Ovary (tissue), 10 donors: ENCODE measurements at places on chromosomes 13 and 19.

GRCh38 chr13:98232456-98232855 lies 55.4 kb upstream of the RNF113B start:
- no peak for DNase-seq

- no peak for DNase-seq
These were observed 73.9 kb upstream of the OXGR1 start for GRCh38 chr13:97068151-97068550.

- DNase-seq = no peak
These were observed 527.5 kb upstream of the NBEA start for GRCh38 chr13:34414616-34415015.

GRCh38 chr13:82719987-82720386 lies 1162.3 kb downstream of the SLITRK1 start:
- no peak for DNase-seq

GRCh38 chr19:43468354-43469159 lies 3.1 kb upstream of the LYPD3 start:
- DNase-seq = no peak

GRCh38 chr13:22235285-22235949 lies 564.5 kb downstream of the FGF9 start:
- peak; percentile 21 for DNase-seq

DNA sequence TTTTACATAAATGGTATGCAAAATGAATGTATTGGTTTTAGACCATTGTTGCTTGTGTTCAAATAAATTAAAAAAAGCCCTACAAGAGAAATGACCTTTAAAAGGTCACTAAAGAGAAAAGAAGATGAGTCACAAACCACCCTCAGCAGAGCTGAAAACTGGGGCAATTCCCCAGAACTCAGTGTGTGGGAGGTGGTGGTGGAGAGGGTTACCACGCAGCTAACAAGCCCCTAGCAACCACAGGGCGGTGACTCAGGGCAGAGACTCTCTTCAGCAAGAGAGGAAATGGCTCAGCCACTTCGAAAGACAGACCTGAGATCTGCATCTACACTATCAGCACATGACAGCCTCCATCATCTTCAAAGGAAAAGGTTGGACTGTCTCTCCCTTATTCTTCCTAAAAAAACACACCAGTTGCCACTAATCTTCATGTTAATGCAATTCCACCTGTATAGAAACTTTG lies 29.4 kb upstream of the NDFIP2 start:
- no peak for DNase-seq

- no peak for DNase-seq
These were observed 30.6 kb downstream of the SYDE1 start for GRCh38 chr19:15137777-15138176.

DNA sequence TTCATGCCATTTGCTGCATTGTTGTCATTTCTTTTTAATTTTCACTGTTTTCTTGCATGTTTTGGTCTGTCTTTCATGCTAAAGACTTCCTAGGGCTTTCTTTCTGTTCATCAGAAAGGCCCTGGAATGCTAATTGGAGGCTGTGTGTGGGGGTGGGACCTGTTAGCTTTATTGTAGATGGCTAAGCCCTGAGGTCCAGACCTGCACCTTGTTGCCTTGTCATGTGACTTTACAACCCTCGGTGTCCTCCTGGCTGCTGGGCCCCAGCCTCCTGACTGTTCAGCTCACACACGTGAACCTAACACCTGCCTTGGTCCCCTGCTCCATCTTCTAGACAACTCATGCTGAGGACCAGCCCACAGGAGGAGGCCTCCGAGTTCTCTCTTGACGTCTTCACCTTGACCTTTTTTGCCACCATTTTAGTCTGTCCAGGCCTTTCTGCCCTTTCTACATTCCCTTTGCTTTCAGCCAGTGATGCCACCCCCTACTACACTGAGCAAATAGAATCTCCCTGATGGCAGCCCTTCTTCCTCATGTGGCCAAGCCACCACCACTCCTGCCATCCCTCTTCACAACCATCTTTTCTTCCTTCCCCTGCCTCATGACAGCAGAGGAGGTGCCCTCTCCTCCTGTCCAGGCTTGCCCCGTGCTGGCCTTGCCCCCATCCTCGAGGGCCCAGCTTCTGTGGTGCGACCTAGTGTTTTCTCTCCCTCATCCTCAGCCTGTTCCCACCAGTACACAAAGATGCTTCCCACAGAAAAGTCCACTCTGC lies 41.4 kb upstream of the GPI start:
- no peak for DNase-seq

DNA sequence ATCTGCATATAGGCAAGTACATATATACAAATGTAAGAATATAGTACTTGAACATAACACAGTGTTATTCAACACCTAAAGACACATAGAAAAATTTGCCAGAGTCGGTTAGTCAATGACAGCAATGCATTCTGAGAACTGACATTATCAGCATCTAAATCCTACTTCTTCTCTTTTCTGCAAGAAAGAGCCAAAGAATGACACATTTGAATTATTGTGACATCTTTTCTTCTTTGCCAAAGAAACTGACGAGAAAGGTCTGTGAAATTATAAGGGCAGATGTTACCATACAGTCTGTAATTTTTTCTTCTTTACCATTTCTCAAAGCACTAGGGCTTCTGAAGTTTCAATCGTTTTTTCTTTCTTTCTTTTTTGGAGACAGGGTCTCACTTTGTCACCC lies 350.9 kb upstream of the NBEA start:
- DNase-seq = no peak

GRCh38 chr13:99031832-99032231 lies 54.0 kb upstream of the DOCK9 start:
- no peak for DNase-seq

DNA sequence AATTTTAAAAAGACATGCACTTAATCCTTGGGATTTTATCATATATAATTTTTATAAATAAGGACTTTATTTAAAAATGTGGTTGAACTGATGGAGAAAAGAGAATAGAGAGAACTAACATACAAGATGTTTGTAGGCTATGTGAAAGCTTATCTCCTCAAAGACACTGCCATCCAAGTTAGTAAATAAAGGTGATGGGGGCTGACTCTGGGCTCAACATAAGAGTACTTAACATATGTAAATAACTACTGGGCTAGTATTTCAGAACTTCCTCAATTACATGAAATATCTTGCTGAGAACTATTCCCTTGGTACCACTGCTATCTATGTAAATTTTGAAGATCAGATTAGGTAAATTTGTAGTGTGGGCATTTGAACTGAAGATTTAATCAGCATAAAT lies 1017.3 kb upstream of the PCDH20 start:
- DNase-seq = no peak

- DNase-seq = no peak
These were observed 7.7 kb downstream of the PEAK3 start for GRCh38 chr19:2274185-2274711.

DNA sequence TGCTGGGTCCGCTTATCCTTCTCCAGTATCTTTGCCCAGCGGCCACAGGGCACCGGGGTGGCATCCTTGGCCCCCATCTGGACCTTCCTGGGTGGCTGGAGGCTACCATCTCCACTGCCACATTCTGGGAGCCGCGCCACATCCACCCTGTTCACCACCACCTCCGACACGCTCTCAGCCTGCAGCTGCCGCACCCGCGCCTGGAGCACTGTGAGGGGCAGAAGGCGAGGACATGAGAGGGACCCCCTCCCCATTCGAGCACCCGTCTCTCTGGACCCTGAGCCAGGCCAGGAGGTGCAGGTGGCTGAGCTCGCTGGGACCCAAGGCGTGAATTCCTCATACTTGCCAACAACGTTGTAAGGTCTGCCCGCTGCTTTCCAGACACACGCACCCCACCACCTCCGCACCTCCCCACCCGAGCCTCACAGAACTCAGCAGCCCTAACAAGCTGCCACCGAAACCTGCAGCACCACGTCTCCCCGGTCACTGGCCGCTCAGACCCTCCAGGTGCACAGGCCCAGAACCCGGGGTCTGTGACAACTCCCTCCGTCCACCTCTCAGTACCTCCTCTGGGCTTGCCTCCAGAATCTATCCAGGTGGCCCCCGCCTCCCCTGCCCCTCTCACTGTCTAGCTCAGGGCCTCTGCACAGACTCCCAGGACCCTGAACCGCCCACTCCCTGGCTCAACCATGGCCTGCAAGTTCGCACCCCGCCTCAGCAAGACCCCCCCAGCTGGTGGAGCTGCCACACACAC lies 3.2 kb downstream of the POLRMT start:
- peak; percentile 32 for DNase-seq

- peak; percentile 52 for DNase-seq
These were observed 3.1 kb upstream of the TNFAIP8L1 start for GRCh38 chr19:4636151-4636717.

GRCh38 chr13:36131931-36132297 lies 732 bp upstream of the DCLK1 start:
- no peak for DNase-seq

GRCh38 chr19:678791-679388 lies 2.7 kb downstream of the FSTL3 start:
- no peak for DNase-seq

DNA sequence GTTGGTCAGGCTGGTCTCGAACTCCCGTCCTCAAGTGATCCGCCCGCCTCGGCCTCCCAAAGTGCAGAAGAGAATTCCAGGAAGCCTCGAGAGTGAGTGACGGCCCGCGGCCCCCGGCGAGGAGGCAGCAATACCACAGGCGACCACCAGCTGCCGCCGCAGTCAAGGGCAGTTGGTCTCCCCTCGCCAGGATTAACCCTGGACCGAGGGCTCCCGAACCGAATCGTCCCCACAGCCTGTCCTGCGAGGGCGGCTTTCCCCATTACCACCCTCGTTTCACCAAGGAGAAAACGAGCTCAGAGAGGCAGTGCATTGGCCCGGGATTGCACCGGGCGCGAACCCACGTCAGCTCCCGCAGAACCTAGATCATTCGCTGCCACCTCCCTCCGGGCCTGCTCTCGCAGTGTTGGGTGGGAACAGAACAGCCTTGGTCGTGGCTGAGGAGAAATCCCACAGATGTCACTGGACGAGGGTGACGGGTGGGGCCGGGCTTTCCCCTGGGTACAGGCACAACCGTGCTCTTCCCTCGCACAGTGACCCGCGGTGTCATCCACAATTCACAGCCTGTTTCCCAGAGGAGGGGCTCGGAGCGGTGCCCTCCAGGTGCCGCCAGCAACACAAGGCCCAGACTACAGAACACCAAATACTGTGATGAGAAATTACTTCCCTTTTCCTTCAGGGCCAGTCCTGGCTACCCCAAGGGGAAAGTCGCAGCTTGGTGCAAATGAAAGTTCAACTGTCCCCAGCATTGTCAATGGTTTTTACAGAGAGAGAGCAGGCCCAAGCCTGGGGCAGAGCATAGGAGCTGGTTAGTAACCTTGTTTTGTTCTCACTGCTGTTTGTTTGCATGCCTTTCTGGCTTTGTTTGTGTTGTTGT lies 24.8 kb downstream of the C2CD4C start:
- DNase-seq = no peak

DNA sequence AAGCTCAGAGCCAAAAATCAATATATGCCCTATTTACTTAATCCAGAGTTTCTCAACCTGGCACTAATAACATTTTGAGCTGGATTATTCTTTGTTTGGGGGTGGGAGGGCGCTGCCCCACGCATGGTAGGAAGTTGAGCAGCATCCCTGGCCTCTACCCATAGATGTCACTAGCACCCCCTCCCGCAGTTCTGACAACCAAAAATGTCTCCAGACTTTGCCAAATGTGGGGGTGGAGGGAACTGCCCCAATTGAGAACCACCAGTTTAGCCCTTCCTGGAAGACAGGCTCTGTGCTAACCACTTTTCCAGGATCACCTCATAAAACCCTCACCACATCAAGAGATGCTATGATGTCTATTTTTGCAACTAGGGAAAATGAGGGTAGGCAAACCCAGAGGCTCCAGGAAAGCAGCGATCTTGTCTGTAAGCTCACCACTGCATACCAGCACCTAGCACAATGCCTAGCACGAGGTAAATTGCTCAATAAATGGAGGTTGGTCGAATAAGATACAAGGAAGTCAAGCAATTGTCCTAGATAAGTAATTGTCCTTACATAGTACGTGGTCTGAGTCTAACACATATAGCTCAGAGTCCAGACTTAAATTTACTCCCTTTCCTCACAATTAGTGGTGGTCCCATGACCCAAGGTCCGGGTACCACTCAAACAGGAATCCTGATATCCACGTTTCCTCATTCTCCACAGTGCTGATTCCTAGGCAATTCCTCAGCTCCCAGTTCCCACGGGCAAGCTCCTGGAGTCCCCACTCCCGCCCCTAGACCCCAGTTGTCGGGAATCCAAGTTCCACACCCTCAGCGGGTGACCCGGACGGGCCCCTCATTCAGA lies 892 bp downstream of the TRIR start:
- no peak for DNase-seq

- DNase-seq = no peak
These were observed 234.2 kb downstream of the PCDH17 start for GRCh38 chr13:57865600-57866294.

DNA sequence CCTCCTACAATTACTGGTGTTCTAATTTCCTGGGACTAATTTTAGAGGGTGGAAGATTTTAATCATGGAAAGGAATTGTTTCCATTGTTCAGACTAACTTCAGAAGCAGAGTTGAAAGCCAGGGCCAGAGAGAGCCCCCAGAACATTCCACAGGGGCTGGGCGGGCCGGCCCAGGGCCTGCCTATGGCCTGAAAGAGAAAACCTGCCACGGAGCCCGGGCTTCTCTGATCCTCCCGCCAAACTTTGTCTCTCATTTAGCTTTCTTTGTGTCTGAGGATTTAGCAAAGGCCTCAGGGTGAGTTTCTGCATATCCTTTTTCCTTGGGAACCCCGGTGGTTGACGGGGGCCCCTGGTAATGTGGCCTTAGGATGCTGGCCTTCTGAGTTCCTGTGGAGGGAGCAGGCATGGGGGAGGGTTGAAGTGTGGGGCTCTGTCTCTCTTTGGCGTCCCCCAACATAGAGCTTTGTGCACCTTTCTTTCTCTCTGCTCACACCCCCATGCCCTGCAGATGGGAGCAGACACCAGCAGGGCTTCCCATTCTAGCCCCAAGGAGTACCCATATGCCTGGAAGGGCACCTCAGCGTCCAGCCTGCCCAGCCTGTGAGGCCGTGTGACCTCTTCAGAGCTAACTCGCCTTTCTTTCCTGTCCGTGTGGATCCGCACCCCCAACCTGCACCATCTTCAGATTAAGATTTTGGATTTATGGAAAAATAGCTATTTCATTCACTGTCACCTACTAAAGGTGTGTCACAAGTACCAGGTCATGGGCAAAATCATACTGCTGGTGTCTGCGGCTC lies 539.5 kb downstream of the FGF9 start:
- DNase-seq = no peak

DNA sequence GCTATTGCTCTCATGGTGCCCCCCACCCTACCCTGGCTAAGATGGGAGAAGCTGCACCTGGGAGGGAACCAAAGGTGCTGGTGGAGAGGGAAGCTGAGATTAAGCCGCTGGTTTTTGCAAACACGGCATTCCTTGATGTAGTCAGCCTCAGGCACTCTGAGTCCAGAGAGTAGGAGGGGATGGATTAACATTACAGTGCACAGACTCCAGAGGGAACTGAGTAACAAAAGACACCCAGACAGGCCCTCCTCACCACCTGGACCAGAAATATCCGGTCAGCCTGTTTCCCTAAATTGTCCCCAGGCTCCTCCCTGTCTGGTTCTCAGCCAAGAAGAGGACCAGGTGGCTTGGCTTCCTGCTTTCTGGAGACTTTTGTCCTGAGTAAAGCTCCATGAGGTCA lies 28.9 kb upstream of the PABPC3 start:
- DNase-seq = no peak

- DNase-seq = peak; percentile 79
These were observed 44.8 kb downstream of the ANKRD10 start for GRCh38 chr13:110869805-110870706.

- no peak for DNase-seq
These were observed 482.4 kb upstream of the TSHZ3 start for GRCh38 chr19:31831421-31832175.
